ENCODE measurements at places on chromosomes 13 and 19.

GRCh38 chr19:29532956-29533355, 7.2 kb downstream of the VSTM2B start:
- no peak for DNase-seq

DNA sequence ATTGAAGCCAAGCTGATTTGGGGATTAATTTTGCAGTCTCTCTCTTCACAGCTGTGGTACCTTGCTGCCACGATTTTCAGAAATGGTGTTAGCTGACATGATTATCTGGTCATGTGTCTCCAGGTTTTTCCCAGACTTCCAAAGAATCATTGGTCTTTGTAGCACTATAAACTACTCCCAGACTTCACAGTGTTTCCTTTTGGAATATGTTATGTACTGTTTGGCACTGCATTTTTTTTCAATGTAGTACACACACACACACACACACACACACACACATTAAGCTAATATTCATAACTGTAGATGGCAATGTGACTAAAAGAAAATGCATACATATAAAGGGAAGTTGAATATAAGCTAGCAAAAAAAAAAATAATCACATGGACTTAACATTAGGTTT, 856.6 kb upstream of the SPRY2 start:
- no peak for DNase-seq

DNA sequence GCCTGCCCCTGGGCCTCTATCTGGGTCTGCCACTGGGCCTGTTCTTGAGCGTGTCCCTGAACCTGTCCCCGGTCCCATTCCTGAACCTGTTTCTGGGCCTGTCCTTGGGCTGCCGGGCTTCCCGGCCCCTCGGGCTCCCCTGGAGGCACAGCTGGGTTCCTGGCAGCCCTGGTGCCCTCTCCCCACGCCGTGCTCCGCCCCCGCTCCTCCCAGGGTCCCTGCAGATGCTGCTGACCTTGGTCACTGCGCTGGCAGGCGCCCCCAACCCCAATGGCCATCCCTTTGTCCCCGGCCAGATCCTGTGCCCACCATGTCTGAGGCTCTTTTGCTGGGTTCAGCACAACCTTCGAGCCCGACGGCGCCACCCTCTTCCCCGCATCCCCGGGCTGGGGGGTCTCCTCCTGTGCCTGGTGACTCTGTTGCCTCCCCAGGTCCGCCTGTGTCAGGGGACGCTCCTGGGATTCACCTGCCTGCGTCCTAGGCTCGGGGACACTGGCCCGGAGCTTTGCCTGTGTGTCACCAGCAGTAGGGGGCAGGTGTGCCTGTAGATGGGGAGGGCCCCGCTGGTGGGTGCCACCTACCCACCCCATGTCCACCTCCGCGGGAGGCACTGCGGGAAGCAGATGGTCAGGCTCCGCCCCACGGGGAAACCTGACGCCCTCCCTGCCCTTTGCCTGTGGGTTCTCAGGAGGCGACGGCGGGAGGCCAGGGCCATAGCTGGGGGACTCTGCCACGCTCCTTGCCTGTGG, 41.0 kb upstream of the GRTP1 start:
- no peak for DNase-seq

GRCh38 chr13:49265822-49266221, 18.1 kb downstream of the CDADC1 start:
- DNase-seq, result no peak

GRCh38 chr19:35437406-35437951, 10.6 kb upstream of the FFAR2 start:
- no peak for DNase-seq

DNA sequence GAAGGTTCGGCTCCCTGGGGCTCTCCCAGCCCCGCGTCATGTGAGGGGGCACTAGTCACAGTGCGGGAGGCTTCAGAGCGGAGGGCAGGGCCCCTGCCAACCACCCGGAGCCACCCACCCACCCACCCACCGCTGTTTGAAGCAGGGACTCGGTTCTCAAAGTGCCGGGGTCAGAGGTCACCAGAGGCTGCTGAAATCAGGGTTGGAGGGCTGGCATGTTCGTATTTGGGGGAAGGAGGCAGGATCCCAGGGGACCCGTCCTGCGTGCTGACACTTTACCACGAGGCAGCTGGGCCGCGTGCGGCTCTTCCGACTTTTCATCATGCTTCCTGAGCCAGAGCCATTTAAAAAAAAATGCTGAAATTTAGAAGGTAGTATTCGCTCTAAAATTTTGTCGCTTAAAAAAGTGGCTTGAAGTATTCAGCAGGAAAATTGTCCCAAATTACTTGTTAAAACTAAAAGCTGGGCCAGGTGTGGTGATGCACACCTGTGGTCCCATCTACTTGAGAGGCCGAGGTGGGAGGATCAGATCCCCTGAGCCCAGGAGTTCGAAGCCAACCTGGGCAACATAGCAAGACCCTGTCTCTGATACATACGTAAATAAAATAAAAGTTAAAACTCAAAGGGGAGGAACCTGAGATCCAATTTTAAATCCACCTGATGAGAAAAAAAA, 21.2 kb downstream of the ATP11A start:
- no peak for DNase-seq

DNA sequence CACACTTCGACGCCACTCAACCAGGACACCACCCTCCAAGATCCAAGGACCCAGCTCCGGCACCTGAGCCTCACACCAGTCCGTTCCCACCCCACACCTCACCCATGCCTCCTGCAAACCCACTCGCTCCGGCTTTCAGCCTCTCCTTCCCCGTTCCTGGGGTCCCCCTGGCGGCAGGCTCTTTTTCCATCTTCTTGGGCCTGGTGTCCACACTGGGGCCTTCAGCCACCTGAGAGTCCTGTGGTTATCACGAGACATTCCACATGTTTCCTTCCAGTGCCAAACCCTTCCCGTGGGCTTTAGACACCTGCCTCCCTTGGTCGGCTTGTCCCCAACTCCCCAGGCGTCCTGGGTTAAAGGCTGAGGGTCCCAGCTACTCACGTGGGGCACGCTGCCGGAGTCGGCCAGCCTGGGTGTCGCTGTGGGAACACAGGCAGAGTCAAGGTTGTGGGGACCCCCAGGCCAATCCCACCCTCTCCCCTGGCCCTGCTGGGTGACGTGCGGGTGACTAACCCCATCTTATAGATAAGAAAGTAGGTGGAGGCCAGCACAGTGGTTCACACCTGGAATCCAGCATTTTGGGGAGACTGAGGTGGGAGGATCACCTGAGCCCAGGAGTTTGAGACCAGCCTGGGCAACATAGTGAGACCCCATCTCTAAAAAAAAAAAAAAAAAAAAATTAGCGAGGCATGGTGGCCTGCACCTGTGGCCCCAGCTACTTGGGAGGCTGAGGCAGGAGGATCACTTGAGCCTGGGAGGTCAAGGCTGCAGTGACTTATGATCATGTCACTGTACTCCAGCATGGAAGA, 1.9 kb downstream of the JSRP1 start:
- DNase-seq, result no peak

GRCh38 chr13:76825430-76825829, 60.8 kb downstream of the KCTD12 start:
- DNase-seq, result no peak

DNA sequence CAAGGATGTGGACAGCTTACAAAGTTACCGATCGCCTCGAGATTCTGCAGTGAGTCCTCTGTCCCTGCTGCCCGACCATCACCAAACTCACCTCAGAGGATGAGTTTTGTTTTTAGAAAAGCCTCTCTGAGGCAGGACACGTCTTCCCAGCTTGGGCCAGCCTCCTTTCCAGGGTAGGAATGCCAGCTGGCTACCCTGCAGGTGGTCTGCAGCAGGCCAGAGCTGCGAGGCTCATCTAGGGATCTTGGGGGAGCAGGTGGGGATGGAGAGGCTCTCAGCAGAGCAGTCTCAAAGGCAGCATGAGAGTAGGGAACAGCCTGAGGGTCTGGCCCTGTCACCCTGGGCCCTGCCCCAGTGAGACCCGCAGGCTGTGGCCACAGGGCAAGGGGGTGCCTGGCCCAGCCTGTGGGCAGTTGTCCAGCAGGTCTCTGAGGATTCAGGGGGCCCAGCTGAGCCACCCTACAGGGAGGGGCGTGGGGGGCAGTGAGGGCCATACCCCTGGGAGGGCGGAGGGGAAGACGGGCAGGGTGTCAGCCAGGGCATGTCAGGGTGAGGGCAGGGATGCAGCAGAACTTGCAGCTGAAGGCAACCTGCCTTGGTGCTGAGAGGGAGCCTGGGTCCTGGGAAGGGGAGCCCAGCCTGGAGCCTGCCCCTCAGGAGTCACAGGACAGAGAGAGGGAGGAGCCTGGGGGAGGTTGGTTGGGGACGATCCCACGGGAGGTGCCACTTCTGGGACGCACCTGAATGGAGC, 57.3 kb upstream of the TPM4 start:
- DNase-seq, result no peak

DNA sequence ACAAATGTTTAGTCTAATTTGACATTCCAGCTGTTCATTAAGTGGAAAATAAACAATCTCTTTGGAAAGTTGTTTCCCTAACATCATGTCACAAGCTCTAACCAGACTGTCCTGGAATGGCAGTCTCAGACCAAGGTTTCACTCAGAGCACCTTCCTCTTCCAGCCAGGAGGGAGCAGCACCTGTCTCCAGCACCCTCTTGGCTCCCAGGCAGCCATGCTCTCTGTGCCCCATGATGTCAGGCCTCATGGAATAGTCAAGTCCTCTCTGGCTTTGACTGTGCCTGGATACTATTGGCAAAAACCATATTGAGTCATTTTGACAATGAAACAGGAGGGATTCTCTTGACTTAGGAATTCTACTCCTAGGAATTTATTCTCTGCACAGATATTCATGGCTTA, 171.4 kb downstream of the OXGR1 start:
- DNase-seq, result no peak

- DNase-seq, result no peak
Measured at GRCh38 chr19:56400485-56400884, 3.6 kb upstream of the ZNF583 start.

Measured in stimulated activated CD4-positive, alpha-beta T cell treated with anti-CD3 and anti-CD28 coated beads, Interleukin-15, amount 100 ng/mL, for 48 hours (primary cell).